ENCODE measurements at places on chromosomes 13 and 19. TPM values are rescaled to one million over a fixed set of nuclear protein-coding genes. Genes with fewer than 3 reads are reported as not detected.

DNA sequence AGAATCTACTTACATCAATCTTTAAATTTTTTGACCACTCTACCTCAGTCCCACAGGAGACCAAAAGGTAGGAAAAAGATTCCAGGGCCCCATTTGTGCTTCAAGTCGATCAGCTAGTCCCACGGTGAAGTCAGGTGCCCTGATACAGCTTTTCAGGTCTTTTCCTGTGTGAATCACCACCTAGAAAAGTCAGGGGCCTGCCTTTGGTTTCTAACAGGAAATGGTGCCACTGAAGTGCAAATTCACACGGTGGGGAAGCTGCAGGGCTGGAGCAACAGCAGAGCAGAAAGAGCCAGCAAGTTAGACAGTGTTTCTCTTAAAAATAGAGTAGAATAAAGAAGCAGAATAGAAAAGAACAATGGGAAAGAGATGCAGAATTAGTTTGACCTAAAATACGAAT lies 107.5 kb downstream of the KLF12 start:
- DNase-seq, result no peak

GRCh38 chr13:28056970-28057712 lies 43.2 kb downstream of the FLT3 start:
- DNase-seq, result no peak

Gene LIPE
- 491 TPM for total RNA-seq

Gene ZNF584
- 34.1 TPM for total RNA-seq

Gene MBD3L2
- total RNA-seq, result not detected

DNA sequence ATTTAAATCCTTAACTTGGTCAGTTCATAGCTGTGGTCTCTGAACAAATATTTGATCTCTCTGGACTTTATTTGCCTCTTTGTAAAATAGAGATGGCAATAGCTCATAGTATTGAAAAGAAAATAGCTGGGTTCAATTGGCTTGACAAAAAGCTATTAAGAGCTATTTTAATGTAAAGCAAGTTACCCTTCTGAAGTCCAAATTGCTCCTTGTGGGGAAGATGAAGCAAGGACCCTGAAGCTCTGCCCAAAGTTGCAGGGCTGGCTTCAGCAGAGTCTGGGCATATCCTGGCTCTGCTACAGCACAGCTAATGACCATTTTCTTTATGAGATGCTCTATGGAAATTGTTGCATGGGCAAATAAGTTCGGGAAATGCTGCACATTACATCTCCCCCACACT lies 484.5 kb downstream of the TDRD3 start:
- no peak for DNase-seq

DNA sequence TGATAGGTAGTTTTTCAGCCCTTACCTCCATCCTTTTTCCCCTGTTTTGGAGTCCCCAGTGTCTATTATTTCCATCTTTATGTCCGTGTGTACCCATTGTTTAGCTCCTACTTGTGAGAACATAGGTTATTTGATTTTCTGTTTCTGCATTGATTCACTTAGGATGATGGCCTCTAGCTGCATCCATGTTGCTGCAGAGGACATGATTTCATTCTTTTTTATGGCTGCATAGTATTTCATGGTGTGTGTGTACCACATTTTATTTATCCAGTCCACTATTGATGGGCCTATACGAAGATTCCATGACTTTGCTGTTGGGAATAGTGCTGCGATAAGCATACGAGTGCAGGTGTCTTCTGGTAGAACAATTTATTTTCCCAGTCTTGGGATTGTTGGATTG lies 15.0 kb upstream of the ZNF527 start:
- no peak for DNase-seq

- DNase-seq, result no peak
Observed at GRCh38 chr13:60260440-60260839, 96.7 kb upstream of the DIAPH3 start.

DNA sequence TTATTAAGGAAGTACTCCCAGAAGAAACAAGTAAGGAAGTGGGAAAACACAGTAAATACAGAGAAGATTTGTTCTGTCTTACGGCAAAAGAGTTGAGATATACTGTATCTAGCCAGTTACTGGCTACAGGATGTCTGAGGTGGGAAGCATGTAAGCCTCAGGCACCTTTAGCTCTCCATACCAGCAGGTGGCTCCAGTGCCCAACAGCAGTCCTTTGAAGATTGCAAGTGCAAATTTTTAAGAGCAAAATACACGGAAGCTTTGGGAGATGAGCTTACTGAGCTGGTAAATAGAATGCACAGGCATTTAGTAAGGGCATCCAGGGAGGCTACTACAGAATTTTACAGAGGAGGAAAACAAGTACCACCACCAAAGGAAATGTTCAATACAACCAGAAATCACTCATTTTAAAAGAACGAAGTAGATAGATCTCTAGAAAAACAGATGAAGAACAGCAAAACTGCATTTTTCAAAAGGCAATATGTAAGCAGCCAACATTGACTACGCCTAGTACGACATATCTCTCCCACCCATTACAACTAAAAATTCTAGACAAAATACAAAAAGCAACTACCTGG lies 57.9 kb upstream of the VSTM2B start:
- DNase-seq, result no peak

Gene SMARCA4
- total RNA-seq, result 58.6 TPM

GRCh38 chr13:40613192-40613818 lies 53.1 kb downstream of the FOXO1 start:
- no peak for DNase-seq

- DNase-seq, result no peak
Observed at GRCh38 chr13:42071672-42072419, 23.4 kb downstream of the DGKH start.

DNA sequence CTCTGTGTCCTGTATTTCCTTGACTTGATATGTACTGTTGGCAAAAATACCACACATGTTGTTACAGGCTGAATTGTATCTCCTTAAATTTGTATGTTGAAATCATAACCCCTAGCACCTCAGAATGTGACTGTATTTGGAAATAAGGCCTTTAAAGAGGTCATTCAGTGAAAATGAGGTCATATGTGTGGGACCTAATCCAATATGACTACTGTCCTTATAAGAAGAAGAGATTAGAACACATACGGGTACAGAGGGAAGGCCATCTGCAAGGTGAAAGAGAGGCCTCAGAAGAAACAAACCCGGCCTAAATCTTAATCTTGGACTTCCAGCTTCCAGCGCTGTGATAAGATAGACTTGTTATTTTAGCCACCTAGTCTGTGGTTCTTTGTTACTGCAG lies 202.5 kb downstream of the NUFIP1 start:
- no peak for DNase-seq

GRCh38 chr13:98254513-98254912 lies 77.4 kb upstream of the RNF113B start:
- no peak for DNase-seq

DNA sequence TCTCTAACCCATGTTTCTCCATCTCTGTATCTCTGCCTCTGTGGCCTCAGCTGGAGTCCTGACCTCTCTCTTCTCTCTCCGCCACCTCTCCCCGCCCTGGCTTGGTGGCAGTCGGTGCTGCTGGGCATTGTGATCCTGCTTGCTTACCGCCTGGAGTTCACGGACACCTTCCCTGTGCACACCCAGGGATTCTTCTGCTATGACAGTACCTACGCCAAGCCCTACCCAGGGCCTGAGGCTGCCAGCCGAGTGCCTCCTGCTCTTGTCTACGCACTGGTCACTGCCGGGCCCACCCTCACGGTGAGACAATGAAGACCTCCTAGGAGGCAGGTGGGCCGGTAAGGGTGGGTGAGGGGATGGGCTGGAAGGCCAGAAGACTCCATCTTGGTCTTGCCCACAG lies 4.2 kb downstream of the PLPPR2 start:
- DNase-seq, result no peak

DNA sequence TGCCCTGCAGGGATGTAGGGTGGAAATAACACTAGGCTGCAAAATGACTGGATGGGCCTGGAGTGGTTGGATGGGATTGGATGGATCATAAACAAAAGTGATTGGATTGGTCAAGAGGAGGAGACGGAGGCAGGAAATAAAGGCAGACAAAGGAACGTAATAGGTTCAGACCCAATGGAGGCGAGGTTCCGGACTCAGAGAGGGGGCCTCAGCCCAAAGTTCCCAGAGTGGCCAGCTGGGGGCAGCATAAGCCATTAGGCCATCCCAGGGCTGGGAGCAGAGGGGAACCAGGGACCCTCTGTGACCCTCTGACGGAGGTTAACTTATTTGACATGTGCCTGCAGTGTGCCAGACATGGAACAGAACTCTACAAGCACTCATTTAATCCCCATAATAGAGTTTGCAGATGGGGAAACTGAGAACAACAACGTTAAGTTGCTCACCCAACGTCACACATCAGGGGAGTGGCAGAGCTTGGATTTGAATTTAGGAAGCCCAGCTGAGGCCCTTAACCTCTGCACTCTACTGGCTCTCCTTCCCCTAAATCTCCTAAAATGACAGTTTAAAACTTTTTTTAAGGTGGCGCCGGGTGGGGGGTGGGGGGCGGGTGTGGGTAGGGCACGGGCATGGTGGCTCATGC lies 15.3 kb upstream of the MAP1S start:
- DNase-seq, result peak; percentile 65

DNA sequence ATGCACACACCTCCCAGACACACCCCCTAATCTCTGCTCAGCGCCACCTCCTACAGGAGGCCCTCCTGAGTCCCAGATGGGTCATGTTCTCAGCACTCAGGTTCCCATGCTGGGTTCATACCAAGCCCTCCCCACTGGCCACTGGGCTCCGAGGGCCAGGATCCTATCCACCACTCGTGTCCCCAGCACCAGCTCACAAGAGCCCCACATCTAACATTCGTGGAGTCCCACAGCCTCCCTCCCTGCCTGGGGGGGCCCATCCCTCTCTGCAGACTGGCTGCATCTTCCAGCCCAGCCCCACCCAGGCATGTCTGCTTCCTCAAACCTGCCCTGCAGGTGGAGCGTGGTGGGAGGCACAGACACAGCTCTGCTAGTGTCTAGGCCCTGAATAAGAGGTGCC lies 227.4 kb downstream of the TUBA3C start:
- no peak for DNase-seq

GRCh38 chr13:26531742-26532141 lies 25.7 kb upstream of the WASF3 start:
- DNase-seq, result no peak

Gene ZNF763
- total RNA-seq, result 4.4 TPM

Gene TNFSF13B
- total RNA-seq, result 5.0 TPM

Gene PRODH2
- total RNA-seq, result not detected

DNA sequence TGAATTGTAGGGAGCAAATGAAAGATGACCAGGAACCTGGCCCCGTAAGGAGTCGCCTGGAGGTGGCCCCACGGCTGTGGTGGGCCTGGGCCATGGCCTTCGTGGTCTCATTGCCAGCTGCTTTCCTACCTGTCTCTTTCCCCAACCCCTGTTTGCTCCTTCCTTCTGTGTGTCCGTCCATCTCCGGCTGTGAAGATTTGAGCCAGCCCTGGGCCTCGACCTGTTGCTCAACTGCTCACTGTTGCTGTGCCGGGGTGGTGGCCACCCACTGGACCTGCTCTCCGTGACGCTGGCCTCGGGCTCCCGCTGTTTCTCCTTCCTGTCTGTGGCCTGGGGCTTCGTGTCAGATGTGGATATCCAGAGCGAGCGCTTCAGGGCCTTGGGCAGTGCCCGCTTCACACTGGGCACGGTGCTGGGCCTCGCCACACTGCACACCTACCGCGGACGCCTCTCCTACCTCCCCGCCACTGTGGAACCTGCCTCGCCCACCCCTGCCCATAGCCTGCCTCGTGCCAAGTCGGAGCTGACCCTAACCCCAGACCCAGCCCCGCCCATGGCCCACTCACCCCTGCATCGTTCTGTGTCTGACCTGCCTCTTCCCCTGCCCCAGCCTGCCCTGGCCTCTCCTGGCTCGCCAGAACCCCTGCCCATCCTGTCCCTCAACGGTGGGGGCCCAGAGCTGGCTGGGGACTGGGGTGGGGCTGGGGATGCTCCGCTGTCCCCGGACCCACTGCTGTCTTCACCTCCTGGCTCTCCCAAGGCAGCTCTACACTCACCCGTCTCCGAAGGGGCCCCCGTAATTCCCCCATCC lies 8.5 kb downstream of the DBP start:
- no peak for DNase-seq

Data from omental fat pad (tissue), 4 donors.